Fibroblast of villous mesenchyme (primary cell): ENCODE measurements at places on chromosomes 2 and 18.

DNA sequence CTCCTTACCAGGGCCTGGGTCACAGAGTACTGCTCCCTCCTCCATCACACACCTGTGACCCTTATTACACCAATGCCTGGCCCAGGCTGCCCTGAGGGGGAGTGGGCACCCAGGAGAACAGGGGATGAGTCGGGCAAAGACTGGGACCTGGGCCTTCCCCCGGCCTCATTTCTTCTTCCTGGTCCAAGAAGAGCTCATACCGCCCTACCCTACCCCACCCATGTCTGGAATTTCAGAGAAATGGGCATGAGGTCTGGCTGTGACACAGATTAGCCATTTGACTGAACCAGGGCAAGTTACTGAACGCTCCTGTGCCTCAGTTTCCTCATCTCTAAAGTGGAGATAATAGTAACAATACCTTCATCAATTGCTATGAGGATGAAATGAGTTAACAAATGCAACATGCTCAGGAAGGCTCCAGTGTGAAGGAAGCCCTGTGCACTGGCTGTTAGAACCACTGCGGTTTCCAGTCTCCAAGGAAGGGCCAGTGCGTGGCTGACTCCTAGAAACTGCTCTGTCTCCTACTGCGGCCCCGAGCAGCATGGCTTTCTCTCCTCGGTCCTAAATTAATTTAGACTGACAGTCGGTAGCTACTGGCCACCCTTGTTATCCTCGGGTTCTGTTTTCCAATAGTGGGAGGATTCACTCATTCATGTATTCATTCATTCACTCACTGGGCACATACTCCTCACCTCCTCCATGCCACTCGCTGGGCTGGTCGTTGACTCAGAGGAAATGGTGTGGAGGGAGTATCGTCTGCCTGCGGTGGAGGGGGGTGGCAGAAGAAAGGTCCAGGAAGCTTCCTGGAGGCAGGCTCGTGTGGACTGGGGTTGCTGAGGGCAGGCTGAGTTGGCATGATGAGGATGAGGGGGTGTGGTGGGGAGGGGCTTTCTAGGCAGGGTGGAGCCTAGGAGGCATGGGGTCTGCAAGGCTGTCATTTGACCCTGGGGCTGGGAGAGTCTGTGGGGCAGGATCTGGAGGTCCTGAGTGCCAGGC is 175.6 kb downstream of the GLI2 start:
- peak; percentile 63 for DNase-seq

GRCh38 chr2:236663287-236664101 is 93.9 kb downstream of the ACKR3 start:
- peak; percentile 42 for DNase-seq

DNA sequence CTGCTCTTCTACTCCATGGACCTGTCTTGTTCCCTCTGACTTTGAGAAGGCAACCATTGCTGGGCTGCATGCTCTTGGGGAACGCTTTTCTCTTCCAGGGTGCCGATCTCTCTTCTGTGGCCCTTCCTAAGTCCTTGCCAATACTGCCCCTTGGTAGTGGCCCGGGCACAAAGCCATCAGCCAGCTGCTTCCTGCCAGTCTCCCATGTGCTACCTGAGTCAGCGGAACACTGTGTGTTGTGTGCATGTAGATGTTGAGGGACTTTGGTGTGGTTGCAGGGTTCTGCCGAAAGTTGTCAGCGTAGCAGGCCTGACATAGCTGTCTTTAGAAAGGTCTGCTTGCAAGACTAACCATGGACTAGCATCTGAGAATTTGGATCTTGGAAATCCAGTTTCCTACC is 35.4 kb downstream of the MGAT5 start:
- no peak for DNase-seq

- DNase-seq: no peak
These were observed 142.9 kb upstream of the NCKAP5 start for GRCh38 chr2:133711201-133711600.

- no peak for DNase-seq
These were observed 4.7 kb downstream of the ANKRD62 start for GRCh38 chr18:12098374-12098773.

- no peak for DNase-seq
These were observed 12.9 kb downstream of the CCL20 start for GRCh38 chr2:227826563-227826962.

DNA sequence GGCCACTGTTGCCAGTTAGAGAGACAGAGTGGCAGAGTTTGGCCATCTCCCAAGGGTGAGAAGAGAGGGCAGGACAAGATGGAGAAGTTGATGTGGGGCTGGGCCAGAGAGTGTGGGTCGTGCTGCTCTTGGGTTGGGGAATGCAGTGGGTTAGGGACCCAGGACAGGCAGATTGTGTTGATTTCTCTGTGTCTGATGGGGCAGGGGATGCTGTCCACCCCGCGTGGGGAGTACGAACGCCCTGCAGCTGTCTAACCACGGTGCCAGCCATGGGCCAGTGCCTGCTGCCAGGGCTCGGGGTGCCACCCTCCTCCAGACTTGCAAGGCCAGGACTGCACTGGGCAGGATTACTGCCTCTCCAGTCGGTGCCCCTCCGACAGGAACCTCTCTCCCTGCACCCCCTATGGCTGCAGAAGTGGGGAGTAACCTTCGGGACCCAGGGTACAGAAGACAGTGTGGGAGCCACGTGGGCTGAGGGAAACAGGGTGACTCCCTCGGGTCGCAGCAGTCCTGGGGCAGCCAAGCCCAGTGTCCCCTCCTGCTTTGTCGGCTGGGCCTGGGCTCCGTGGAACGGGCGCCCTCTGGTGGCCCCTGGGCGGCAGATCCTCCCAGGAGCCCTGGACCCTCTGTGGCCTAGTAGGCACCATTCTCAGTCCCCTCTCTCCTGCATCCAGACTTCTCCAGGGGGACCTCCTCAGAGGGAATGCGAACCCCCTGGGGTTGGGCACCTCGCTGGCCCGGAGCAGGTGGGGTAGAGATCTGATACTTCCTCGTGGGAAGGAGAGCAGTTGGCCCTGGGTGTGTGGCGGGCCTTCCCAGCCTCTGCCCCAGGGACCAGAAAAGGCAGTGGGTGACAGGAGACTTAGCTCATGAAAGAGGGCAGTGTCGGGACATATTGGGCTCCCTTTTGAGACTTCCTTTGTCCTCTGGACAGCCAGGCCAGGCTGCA is 2.7 kb downstream of the GPC1 start:
- DNase-seq: peak; percentile 63

GRCh38 chr2:18889565-18890332 is 300.4 kb upstream of the NT5C1B start:
- DNase-seq: no peak

- DNase-seq: no peak
These were observed 121.1 kb downstream of the SETBP1 start for GRCh38 chr18:44801781-44802180.

GRCh38 chr18:26017929-26018328 is 72.5 kb downstream of the SS18 start:
- no peak for DNase-seq

DNA sequence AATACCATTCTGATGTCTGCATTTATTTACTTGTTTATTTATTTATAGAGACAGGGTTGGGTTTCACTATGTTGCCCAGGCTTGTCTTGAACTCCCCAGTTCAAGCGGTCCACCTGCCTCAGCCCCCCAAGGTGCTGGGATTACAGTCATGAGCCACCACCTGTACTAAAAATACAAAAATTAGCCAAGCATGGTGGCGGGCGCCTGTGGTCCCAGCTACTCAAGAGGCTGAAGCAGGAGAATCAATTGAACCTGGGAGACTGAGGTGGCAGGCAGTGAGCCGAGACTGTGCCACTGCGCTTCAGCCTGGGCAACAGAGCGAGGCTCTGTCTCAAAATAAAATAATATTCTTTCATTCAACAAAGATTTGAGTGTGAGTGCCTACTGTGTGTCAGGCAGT is 2.0 kb upstream of the ATP8B1 start:
- DNase-seq: no peak

- no peak for DNase-seq
These were observed 577.4 kb upstream of the GCFC2 start for GRCh38 chr2:76288146-76288545.
